ENCODE measurements at places on chromosomes 11 and 22.

- DNase-seq = no peak
Observed at GRCh38 chr22:48692734-48693376, 1134.8 kb downstream of the BRD1 start.

- DNase-seq = no peak
Observed at GRCh38 chr11:69746752-69747742, 28.1 kb downstream of the FGF4 start.

DNA sequence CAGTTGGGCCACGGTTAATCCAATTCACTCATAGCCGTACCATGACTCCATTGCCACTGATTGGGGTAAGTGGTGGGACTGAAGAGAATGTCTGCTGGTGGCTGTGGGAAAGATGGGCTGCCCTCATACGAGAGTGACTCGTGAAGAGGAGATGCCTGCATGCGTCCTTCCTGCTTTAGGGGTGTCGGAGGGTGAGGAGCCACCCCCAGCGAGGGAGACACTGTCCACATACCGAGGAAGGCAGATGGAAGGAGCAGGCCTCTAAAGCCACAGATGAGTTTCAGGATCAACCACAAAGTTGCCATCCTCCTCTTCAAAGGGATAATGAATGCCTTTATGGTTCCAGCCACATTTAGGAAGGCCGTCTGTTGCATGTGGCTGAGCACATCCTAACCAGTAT lies 83.2 kb downstream of the GRIK4 start:
- no peak for DNase-seq

- no peak for DNase-seq
Observed at GRCh38 chr22:37616201-37617083, 7.8 kb downstream of the GGA1 start.

DNA sequence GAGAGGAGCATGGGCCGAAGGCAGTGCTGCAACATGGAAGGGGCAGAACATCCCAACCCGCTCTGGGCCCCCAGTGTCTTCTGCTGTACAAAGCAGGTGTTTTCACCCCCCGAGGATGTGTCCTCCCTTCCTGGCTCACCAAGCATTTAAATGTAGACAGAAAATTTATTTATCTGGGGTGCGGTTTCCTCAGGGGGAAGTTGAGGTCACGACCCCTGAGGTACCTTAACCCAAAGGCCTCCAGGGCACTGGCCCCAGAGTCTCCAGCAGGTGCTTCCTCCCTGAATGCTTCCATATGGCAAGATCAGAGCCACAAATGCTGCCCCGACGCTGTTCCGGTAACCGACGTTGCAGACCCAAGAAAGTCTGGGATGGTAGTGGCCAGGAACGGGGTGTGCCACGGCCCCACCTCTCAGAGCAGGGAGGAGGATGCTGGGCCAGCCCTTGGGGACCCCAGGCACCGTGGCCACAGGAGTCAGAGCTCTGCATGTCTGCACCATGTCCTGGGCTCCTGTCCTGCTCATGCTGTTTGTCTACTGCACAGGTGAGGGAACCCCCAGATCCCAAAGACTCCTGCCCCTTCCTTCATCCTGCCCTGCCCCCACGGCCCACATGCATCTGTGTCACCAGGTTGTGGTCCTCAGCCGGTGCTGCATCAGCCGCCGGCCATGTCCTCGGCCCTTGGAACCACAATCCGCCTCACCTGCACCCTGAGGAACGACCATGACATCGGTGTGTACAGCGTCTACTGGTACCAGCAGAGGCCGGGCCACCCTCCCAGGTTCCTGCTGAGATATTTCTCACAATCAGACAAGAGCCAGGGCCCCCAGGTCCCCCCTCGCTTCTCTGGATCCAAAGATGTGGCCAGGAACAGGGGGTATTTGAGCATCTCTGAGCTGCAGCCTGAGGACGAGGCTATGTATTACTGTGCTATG lies at the start of gene VPREB1:
Gene VPREB1, plus strand, starts transcription at position 471 of the 935 bp plus-strand sequence. Its CDS starts 28 bp downstream, at position 499.
- DNase-seq = no peak

GRCh38 chr11:120116966-120117365 lies 20.9 kb downstream of the TRIM29 start:
- no peak for DNase-seq

DNA sequence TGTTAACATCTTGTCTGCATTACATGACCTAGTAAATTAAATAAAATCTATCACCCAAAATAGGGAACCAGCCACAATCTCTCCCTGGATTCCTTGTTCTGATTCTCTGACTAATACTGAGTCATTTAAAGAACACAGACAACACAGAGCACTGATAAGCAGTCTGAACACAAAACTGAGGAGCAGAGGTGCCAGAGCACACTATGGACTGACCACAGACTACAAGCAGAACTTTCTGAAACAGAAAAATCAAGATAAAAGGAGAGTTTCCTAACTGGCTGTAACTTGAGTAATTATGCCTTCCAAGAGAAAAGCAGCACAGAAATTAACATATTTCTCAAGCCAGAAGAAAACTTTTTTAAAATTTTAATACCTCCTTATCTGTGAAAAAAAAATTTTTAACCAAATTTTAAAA lies 128.8 kb downstream of the SGSM3 start:
- no peak for DNase-seq

GRCh38 chr11:130916910-130917309 lies 631 bp upstream of the SNX19 start:
- no peak for DNase-seq

- no peak for DNase-seq
Observed at GRCh38 chr22:45237065-45237990, 3.4 kb downstream of the KIAA0930 start.

DNA sequence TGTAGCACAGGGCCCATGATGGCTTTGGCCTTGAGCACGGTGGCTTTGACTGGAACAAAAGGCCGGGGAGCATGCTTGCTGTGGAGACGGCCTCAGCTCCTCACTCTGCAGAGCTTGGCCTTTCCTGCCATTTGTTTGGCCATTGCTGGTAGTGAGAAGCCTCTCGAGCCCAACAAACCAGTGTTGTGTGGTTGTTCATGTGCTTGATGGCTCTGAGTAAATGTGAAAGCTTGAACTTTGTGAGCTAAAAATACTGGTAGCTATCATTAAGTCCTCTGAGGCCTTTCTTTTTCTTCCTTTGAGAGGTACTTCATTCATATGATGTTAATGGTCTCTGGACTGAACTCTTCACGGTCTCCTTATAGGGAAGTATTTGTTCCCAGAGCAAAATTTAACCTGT lies 39.6 kb downstream of the NAT10 start:
- DNase-seq = no peak

DNA sequence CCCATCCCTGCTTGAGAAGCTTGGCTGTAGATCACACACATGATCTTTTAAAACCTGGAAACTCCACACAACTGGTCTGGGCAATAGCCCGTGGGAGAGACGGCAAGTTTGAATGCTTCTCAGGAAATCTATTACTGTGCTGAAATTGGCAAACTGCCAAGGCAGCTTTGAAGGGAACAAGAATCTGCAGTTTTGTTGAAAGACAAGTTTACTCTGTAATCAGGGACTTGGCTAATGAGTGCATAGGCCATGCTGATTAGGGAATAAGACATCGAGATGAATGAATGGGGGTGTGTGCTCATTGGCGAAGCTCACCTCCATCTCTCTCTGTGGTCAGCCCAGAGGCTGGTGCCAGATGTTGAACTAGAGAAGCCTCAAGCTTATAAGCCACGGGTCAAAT lies 218.8 kb downstream of the HIPK3 start:
- no peak for DNase-seq

DNA sequence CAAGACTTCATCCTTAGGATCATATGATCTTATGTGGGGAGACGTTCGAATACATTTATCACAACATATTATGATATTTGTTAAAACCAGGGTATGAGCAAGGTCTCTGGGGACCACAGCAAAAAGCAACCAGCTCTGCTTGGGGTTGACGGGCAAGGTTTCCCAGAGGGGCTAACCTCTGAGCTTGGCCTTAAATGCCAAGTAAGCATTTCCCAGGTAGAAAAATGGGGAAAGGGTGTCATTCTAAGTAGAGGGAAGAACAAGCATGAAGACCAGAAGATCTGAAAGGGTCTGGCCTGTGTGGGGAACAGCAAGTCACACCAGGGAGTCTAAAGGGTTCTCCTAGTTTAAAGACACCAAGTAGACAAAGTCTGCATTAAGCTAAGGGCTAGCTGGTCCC lies 24.1 kb downstream of the CLMP start:
- no peak for DNase-seq

GRCh38 chr11:119599864-119600541 lies 129.0 kb downstream of the NECTIN1 start:
- DNase-seq = no peak

DNA sequence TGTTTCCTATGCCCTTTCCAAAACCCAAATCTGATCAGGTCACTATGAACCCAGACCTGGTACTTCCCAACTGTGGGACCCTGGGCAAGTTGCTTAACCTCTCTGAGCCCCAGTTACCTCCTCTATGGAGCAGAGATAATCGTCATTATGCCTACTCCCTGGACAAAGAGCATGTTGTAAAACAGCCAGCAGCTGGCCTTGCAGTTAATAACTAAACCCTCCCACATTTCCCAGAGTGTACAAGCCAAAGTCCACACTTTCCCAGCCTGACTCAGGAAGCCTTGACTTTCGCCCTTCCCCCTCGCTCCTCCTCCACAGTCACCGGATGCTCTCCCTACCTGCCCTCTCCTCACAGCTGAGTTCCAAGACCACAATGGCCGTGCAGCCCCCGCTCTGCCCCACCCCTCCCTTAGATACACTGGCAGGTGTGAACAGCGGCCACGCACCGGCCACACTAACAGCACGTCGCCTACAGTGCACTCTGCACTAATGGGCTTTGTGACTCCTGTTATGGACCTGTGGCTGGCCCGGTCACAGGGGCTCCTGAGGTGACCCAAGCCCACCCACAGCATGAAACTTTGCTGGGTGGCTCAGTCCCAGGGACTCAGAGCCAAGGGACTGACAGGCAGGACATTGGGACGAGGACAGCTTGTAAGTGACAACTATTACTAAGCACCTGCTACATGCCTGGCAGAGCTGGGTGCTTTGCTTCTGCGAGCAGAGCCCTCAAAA lies 15.6 kb upstream of the MFNG start:
- DNase-seq = no peak

DNA sequence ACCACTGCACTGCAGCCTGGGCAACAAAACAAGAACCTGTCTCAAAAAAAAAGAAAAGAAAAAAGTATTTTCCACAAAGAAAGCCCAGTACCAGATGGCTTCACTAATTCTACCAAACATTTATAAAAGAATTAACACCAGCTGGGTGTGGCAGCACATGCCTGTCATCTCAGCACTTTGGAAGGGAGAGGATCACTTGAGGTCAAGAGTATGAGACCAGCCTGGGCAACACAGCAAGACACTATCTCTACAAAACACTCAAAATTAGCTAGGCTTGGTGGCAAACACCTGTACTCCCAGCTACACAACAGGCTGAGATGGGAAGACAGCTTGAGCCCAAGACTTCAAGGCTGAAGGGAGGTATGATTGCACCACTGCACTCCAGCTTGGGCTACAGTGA lies 20.1 kb downstream of the RSF1 start:
- DNase-seq = no peak

- DNase-seq = no peak
Observed at GRCh38 chr11:23866641-23867040, 630.2 kb upstream of the LUZP2 start.

DNA sequence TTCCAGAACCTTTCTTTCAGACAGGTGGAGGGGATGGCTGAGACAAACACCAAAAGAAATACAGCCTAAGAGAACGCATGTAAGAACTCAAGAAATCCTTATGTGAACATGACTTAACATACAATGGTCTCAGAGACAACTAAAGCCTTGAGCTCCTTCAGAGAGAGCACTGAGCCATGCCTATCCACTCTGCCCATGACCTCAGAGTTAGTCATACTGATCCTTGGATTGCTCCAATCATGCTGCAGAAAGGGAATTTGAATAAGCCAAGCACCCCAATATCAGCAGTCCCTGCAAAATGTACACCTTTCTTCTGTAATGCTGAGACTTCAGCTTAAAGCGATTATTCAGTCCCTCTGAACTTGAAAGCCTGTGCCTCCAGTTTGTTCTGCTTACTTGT lies 43.2 kb upstream of the CHKA start:
- no peak for DNase-seq

DNA sequence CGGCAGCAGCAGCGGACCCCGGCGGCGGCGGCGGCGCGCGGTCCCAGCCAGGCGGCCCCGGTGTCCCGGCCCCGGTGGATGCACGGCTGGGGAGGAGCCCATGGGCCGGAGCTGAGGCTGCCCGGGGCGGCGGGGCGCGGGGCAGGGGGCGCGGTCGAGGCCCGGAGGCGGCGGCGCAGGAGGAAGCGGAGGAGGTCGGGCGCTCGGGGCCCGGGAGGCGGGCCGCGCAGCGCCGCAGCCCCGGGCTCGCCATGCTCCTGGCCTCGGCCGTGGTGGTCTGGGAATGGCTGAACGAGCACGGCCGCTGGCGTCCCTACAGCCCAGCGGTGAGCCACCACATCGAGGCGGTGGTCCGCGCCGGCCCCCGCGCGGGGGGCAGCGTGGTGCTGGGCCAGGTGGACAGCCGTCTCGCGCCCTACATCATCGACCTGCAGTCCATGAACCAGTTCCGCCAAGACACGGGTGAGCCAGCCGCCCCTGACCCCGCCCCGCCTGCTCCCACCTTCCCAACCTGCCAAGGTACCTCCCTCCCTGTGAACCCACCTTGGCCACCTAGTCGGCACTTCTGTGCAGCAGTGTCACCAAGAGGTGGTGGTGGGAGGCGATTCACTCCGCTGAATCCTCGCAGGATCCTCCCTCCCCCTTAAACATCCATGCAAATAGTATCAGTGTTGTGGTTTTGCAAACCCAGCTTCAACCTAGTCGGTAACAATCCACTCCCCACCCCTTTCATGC lies 580 bp downstream of the DTX4 start:
- DNase-seq = peak; percentile 6

DNA sequence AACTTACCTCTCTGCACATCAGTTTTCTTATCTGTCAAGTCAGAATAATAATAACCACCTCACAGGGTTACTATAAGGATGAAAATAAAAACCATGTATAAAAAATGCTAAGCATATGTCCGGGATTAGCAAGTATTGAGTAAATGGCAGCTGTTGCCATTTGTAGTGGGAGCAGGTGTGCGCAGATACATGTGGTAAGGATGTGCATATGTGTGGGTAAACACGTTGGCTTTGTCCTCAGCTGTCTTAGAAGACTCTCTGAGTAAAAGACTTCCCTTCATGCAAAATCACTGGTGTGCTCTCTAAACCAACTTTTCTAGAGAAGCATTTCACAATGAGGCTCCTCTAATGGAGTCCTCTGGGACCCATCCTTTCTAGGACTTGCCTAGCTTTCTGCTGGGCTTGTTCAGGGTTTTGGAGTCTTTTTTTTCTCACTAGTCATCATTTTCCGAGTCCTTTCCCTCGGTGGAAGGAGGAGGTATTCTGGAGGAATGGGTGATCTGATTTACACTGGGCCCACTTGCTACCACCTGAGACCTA lies 62.4 kb downstream of the NELL1 start:
- DNase-seq = no peak

GRCh38 chr11:46876471-46876870 lies 30.4 kb upstream of the CKAP5 start:
- DNase-seq = no peak

GRCh38 chr11:22471385-22471784 lies 133.2 kb downstream of the SLC17A6 start:
- DNase-seq = no peak

Data from activated T-cell treated with anti-CD3 and anti-CD28 coated beads for 1 hour (primary cell).